ENCODE measurements at places on chromosomes 2 and 18.

- no peak for DNase-seq
Measured at GRCh38 chr18:74459889-74460288, 2.8 kb upstream of the DIPK1C start.

GRCh38 chr2:214679736-214680135 lies 129.7 kb downstream of the BARD1 start:
- no peak for DNase-seq

DNA sequence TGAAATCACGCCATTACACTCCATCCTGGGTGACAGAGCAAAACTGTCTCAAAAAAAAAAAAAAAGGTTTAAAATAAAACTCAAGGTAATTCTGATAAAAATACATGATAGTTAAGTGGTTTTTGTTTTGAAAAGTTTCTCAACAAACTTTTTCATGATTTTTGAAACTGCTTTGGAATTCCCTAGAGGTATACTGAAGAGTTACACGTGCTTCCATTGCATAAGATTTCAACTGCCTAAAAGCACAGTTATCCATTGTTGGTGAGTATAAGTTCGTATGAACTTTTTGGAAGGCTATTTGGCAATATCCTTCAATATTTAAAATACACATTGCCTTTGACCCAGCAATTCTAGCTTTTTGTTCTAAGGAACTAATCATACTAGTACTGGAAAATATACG lies 74.9 kb downstream of the USP34 start:
- no peak for DNase-seq

DNA sequence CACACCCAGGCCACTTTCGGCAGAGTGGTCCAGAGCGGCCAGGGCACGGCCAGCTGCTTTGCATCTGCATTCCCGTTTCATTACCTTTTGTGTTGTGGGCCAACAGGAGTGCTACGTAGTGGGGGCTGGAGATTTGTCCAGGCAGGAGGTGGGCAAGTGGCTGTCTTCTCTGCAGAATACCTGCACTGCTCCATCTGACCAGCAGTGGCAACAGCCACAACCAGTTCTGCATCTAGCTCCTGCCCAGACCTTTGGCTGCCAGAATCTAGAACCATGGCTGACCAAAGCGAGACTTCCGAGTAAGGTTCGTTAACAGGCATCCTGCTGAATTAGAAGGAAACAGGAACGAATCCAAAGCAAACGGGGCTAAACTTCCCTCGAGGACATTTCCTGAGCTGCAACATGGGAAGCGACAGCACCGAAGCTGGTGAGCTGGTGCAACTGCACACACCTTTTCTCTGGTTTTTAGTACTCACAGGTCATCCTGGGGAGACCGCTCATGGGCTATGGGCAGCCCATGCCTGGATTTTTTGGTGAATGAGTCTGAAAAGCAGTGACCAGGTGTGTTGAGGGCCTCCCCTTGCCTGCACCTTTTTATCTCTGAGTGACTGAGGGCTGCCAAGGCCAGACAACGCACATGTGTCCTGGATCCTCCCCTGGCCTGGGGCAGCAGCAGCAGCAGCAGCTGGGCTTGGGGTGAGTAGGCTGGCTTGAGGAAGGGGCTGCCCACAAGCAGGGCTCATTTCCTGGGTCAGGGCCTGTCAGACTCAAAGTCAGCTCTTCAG lies 10.5 kb downstream of the GDF7 start:
- DNase-seq = no peak

DNA sequence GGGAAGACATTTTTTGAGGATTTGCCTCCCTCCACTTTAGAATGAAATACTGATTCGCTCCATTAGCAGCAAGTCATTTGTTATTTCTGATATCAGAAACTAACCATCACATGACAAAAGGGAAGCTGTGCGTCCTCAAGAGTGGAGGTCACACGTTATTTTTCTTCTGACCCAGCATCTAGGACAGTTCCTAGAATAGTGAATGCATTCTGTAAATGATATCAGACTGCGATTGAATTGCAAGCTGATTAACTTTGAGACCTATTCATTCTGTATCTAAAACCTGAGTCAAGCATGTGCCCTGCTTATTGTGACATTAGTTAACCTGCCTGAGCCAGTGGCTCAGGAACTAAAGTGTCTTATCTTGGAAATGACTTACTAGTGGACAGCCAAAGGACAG lies 10.1 kb downstream of the DAPL1 start:
- no peak for DNase-seq

- no peak for DNase-seq
Measured at GRCh38 chr2:152176113-152176714, 651 bp upstream of the STAM2 start.

DNA sequence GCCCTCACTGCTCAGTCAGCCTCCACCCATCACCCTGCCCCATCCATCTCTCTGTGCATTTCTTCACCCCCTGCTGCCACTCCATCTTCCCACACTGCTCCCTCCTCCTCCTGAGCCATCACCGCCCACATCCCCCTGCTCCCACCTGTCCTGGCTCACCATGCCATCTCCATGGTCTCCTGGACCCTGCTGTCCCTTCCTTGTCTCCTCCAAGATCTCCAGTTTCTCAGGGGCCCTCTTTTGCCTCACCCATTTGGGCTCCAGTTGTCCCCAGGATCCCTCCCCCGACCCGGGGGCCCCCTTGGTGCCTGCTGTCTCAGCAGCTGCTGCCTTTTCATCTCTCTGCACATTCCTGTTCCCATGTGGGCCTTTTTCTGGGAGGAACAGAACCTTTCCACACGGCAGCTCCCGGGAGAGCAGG lies 10.6 kb downstream of the SPEG start:
- no peak for DNase-seq

DNA sequence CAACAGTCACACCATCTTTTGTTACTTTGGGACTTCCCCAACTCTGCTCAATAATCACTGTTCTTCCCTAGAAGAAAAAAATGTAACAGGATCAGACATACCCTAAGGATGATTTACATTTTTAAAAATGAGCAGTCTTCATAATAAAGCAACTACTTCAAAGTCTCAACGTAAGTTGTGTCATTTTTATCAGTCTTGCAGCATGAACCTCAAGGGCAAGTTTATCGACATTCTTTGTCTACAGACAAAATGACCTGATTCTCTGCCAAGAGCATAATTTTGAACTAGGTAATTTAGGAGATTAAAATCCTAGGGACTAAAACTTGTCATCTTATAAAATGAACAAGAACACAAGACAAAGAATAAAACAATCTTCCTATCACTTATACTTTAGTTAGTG lies 2.3 kb downstream of the HSPD1 start:
- DNase-seq = no peak

- DNase-seq = no peak
Measured at GRCh38 chr2:168654705-168655104, 147.7 kb upstream of the NOSTRIN start.

DNA sequence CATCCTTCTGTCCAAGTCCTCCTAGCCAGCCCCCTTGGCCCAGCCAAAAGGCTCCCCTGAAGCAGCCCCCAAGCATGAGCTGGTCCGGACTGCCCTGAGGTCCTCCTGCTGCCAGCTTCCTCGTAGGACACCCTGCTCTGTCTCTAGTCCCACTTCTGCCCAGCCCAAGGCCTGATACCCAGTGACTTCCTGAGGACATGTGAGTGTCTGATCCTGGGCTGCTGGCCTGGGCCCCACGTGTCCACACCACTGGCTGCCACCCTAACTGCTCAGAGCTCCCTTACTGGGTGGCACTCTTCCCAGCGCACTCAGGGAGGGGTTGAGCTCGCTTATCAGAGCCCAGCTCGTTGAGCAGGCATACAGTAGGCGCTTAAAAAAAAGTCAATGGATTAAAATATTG lies 34.4 kb upstream of the PDIA6 start:
- DNase-seq = no peak

DNA sequence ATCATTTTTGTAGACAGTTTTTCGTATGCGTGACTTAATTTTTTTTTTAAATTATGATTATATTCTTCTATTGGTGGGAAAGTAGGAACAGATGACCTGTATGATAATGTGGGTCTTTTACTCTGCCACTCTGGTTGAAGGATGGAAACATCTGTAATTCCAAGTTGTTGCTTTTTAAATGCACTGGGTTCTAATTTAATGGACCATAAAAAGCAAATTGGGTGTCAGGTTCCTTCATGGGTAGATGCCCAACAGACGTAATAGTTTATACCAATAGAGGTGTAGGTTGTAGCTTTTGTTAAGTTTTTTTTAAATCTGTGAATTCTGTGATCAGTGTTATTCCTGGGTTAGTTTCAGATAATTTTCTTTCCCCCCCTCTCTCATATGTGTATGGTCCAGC lies 117.6 kb downstream of the MAP4K4 start:
- no peak for DNase-seq

DNA sequence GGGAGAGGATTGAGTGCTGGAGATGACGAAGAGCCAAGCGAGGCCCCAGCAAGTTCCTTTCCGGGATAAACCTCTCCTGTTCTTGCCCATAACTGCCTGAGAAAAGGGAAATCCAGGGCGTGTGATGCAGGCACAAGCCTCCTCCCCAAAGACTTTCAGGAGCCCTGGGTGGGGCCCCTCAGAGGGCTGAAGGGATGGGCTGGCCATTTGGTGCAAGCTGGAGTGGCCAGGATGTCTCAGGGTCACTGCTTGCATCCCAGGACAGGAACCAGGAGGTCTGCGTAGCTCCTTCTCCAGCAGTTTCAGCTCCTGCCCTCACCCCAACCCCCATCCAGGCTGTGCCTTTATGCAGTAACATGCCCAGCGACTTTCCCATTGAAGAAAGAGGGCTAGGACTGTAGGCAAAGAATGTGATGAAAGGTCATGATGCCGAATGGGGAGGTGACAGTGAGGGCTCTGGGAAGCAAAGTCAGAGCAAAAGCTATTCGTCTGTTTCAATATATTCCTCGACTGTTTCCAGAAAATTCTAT lies 80.2 kb downstream of the PXDN start:
- DNase-seq = no peak

DNA sequence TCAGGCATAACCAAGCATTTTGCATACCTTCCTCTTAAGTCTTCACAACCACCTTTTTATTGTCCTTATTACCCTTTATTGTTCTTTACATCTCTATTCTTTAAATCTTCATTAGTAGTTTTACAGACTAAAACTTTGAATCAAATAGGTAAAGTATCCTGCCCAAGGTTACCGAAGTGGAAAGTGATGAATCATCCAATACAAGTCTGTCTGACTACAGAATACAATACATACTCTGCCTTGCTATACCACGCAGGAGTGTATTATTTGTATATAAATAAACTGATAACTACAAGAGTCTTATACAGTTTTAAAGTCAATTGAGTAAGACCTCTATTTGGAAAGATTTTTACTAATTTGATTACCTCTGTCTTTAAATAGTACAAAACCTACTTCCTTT lies 196.0 kb downstream of the ZEB2 start:
- peak; percentile 36 for DNase-seq

GRCh38 chr18:62337336-62337735 lies 12.2 kb downstream of the TNFRSF11A start:
- DNase-seq = no peak

DNA sequence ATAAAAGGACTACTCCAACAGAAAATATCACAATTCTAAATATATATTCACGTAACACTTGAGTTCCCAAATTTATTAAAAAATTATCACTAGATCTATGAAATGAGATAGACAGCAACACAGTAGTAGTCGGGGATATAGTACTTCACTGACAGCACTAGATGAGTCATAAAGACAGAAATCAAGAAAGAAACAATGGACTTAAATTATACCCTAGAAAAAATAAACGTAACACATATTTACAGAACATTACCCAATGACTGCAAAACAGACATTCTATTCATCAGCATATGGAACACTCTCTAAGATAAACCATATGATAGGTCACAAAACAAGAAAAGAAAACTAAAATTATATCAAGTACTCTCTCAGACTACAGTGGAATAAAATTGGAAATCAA lies 429.4 kb downstream of the MBD2 start:
- no peak for DNase-seq

DNA sequence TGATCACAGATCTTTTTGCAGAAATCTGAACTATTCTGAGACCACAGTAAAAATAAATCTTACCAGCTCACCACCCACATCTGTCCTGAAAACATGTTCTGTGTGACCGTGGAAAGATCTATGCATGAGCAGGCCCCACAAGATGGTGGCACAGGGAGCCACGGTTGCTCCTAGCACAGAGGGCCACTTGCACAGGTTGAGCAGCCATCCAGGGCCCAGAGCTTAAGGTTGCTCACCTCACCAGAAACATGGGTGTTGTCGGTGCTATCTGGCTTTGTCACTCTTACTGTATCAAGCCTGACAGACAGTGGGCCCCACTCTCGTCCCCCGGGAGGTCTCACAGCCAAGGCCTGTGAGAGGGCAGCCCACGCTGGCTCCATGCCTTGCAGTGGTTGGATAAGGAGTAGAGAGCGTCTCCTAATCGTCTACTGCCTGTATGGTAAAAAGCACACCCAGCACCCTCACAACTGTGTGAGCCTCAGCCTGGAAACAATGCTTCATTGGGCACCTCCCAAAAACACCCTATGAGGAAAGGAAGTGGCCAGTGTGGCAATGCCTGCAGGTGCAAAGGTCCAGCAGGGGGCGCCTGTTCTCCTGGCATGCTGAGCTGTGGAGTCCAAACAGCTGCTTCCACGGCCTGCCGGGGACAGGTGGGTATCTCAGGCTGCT lies 19.6 kb downstream of the TUBB6 start:
- peak; percentile 62 for DNase-seq

- DNase-seq = no peak
Measured at GRCh38 chr2:217023611-217024010, 163.7 kb upstream of the TNP1 start.

DNA sequence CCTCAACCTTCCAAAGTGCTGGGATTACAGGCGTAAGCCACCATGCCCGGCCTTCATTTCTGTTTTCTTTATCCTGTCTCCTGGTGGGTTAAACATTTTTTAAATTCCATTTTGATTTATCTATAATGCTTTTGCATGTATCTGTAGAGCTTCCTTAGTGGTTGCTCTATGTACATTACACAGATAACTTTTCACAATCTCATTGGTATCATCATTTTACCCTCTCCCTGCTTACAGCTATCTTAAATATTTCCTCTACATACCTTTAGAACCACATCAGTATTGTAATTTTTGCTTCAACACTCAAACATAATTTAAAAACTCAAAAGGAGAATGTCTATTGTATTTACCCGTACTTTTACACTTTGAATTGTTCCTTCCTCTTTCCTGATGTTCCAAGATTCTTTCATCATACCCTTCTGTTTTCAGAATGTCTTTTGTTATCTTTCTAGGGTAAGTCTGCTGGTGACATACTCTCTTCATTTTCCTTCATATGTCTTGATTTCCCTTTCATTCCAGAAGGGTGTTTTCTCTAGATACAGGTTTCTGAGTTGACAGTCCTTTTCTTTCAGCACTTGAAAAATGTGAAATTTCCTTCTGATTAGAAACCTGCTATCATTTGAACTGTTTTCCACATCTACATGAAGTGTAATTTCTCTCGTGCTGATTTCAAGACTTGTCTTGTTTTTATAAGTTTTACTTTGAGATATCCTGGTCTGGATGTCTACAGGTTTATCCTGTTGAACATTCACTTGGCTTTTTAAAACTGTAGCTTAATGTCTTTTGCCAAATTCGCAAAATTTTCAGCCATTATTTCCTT lies 21.9 kb downstream of the PPP3R1 start:
- no peak for DNase-seq

Measured in CD4-positive, alpha-beta T cell treated with Interleukin-15 for 4 hours (primary cell).